ENCODE measurements at places on chromosomes 1 and 21. TPM values are rescaled to one million over a fixed set of nuclear protein-coding genes. Genes with fewer than 3 reads are reported as not detected.

DNA sequence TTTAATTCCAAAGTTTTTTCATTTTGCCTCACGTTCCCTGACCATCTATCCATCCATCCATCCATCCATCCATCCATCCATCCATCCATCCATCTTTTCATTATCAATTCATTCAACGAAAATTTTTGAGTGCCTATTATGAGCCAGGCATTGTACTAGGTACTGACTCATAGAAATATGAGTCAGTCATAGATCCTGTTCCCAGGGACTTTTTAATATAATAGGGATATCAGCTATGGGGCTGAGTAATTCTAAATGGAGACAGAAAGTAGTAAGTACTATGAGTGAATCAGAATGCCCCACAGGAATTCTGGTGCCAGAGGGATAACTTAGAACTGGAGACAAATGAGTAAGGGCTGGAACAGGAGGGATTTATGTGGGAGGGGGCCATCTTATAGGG lies 49.8 kb upstream of the GNG12 start:
- no peak for DNase-seq

GRCh38 chr1:148318904-148319242 lies 164.2 kb downstream of the PPIAL4G start:
- no peak for DNase-seq

- DNase-seq = no peak
Observed at GRCh38 chr1:60343736-60344135, 270.2 kb upstream of the C1orf87 start.

DNA sequence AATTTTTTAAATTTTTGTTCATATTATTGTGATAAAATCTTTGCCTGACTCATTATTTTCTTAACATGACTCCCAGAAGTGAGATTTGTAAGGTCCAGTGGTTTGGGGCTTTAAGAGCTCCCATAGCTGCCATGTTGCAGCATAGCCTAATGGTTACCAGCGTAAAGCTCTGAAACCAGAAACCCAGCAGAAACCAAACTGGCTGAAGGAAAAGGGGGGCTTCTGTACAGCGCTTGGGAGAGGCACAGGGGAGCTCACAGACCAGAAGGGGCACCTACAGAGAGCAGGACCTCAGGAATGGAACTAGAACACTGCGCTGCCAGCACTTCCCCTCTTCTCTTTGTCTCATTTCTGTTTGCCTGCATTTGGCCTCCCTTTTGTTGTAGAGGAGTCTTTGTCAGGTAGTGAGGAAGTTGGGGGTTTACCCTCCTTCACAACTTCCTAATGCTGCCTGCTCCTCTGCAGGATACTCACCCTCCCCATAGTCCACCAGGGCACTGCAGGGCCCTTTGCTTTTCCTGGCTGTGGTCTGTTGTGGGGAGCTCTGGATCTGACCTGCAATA lies 2.6 kb upstream of the PYCR2 start:
- no peak for DNase-seq

GRCh38 chr1:65371544-65371943 lies 48.9 kb upstream of the LEPR start:
- no peak for DNase-seq

The PLD5 gene
- 0.79 TPM for total RNA-seq

Data from omental fat pad (tissue), 4 donors.